ENCODE measurements at places on chromosomes 6 and 20.

DNA sequence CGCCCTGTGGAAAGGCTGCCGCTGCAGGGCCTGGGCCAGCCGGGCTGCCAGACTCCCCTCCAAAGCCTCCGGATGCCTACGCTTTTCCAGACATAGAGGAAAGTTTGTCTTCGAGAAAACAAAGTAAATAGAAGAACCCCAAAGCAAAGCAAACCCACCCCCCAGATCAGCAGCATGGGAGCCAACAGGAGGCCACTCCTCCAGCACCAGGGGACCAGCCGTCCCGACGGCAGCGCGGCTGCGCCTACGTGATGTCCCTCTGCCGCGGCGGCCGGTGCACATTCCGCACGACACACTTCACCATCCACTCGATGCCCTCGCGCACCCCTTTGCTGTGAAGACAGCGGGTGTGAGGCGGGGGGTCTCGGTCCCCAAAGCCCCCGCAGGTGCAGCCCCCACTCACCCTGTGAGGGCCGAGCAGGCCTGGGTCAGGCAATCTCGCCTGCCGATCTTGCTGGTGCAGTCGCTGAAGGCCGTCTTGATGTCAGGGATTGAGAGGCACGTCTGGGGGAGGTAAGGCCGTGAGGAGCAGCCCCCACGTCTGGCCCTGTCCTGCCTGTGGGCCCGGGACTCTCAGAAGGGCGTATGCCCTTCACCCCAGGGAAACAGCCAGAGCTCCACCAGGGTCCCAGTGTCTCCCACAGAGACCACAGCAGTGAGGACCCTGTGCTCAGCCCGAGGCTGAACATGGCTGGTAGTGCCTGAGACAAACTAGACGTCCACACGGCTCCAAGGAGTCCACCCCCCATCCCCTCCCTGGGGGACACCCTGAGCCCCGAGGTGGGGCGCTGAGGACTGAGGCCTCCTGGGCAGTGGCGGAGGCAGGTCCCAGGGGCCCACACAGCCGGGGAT lies 4.0 kb downstream of the TNFRSF6B start:
- no peak for DNase-seq

DNA sequence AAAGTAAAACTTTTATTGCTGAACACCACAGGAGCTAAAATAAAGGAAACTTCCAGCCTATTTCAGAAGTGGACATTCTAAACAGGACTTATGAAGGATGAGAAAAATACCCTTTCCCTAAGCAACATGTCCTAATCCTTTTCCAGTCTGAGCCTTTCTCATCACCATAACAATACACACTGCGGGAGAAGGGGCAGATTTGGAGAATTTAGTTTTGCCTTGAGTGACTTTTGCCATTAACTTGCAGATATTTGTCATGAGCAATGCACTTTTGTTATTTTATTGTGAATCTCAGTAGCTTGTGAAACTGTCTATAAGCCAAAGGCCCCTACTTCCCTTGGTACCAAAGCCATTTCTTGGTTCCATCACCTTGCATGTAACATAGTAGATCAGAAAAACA lies 53.0 kb upstream of the OLIG3 start:
- DNase-seq = no peak

DNA sequence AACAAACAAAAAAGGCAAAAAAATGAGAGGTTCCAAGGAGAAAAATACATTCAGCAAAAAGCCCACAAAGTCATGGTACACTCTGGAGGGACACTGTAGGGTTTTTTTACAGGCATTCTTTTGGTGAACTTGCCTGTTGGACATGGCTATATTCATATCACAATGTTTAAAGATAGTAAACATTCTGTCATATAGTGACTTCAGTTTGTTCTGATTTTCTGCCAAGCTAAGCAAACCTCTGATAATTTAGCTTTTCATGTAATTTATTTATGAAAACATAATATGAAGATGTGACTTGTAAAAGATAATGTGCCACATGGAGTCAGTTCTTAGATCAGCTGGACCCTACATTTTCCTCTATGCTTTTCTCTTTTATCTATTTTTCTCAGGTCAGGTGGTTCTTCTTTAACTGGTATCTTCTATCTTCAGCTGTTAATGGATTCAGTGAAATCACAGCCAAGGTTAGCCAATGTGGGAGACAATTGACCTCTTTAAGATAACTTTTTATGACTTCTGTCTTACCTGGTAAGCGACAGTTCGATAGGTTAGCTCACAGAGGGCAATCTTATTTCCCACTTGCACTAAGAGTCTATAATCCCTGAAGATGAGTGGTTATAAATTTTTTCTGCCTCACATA lies 87.9 kb downstream of the ADGRB3 start:
- DNase-seq = no peak

GRCh38 chr20:54377992-54378773 lies 97.2 kb upstream of the DOK5 start:
- no peak for DNase-seq

DNA sequence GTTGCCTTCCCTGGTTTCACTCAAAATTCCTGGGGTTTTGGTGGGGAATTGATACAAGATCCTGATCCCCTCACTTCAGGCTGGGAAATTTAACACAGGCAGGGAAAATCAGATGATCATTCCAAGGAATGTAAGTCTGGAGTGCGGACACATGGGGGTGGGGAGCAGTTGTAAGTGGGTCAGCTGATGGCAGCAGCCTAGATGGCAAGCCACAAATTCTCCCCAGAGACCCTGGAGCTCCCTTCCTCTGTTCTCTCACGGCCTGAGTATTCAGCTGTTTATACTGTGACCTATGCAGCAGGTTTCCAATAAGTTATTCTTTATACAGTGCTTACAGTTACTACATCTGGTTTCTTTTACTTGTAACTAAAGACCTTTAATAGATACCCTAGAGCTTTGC lies 144.9 kb downstream of the SH3BGRL2 start:
- DNase-seq = no peak

DNA sequence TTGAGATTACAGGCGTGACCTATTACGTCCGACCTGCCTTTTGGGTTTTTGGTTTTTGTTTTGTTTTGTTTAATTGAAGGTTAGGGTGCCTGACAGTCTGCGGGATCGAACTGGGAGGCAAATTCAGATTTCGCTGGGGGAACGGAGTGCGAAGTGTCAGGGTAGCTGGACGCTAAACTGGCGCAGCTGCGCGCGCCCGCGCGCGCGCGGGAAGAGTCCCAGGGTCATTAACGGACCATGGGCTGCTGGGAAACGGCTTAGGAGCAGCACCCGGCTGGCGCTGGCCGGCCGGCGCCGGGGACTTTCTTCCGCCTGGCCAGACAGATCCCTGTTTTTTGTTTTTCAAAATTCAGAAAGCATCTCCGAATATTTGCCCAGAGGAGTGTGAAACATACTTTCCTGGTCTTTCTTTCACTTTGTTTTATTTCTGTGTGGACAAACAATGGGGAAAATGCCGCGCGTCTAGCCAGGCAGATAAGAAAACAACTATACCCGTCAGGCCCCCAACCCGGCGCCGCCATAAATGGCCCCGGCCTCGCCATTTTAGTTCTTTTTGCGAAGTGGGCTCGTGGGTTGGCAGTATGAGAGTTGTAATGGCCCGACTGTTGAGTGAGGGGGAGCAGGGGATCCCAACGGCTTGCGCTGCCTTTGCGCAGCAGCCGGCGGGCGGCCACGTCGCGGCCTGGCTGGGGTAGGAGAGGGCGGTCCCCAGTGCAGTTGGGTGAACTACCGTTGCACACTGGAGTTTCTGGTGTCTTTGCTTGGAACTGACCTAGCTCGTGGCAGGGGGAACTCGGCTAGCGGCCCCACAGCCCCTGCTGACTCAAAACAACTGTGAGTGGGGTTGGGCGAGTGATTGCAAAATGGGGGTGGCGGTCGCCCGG lies 7.1 kb downstream of the HSPA1B start:
- peak; percentile 94 for DNase-seq

DNA sequence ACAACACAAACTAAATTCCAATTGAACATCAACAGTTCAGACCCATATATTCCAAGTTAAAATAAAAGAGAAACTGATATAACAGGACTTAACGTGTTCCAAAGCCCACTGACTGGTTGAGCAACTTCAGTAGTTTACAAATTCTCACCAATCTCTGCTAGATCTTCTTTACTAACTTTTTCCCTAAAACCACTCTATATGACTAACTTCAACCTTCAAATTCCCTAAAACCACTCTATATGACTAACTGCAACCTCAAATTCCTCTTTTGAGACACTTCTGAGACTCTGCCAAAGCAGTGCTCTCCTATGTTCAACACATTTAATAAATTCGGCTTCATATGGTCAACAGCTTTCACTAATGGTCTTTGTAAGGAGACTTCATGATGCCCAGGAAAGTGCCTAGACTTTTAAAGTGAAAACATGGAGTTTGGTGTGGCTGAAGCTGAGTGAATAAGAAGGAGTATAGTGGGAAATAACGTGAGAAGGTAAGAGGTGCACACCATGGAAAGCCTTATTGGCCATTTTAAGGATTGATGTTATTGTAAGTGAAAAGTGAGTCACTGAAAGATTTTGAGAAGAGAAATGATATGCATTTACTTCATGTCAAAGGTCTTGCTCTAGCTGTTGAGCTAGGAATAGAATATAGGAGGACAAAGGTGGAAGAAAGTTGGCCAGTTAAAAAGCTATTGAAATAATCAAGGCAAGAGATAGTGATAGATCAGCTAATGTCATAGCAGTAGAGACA lies 134.0 kb upstream of the HCRTR2 start:
- DNase-seq = no peak

- no peak for DNase-seq
These were observed 54.7 kb downstream of the ENPP1 start for GRCh38 chr6:131862476-131862875.

- DNase-seq = no peak
These were observed 24.2 kb upstream of the SIRPA start for GRCh38 chr20:1870792-1871550.

DNA sequence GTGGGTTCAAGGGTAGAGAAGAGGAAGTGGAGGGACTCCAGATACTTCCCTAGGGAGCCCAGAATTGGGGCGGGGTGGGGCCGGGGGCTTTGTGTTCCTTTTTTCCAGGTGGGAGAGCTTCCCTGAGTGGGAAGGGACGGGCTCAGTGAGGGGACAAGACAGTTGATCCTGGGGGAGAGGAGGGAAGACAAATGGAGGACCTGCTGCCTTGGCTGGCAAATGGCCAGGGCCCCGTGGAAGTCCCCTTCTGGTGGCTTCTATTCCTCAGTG lies 2.6 kb downstream of the CTSZ start:
- DNase-seq = no peak

- DNase-seq = no peak
These were observed 2.0 kb downstream of the EEF1E1 start for GRCh38 chr6:8100159-8100854.

DNA sequence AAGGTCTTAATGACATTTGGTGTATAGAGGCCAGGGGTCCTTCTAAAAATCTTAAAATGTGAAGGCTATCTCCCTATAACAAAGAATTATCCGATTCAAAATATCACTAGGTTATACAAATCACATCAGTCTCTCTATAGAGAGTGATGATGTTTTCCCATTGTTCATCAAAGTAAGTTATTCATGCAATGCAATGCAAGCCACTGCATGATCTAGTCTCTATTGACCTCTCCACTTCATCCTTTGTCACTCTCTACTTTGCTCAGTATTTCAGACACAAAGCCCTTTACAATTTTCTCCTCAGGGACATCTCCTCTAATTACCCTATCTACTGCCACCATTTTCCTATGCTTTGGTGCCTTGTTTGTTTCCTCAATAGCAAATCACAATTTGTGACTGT lies 628.0 kb downstream of the HTR1B start:
- no peak for DNase-seq

DNA sequence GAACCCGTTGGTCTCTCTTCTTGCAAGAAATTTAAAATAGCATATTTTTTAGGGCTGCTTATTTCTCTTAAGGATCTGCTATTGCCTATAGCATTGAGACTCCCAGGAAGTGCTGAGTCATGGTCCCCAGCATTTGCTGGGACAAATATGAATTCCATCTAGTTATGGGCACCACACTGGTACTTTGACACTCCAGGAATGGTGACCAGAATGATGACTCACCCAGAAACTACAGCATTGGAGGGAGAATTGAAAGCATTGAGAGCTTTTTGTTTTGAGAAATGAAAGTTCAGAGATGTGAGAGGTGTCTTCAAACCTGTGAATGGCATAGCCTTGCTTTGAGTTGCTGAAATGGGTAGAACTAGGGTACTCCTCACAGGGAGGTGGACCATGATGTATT lies 699.7 kb downstream of the DHX35 start:
- no peak for DNase-seq

DNA sequence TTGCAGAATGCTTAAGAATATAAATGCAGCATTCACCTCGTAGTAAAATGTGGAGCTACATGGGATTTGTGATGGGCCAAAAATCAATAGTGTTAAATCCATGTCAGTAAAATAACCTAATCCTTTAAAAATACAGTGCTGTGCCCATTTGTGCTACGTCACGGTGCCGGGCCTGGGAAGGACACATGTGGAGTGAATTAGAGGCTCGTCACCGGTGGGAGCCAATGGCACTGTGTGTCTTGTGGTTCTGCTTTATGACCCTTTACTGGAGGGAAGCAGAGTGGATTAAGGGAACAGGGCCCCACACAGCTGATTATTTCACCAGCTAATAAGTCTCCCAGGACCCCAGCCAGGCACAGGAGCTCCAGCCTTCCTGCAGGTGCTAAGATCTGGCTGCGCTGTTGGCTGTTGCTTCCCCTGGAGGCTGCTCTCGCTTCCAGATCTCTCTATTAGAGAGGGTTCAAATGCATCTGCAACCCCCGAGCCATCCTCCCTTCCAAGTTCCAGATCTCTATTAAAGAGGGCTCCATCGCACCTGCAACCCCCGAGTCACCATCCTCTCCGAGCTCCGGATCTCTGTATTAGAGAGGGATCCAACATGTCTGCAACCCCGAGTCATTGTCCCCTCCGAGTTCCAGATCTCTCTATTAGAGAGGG lies 405.8 kb downstream of the CDH4 start:
- no peak for DNase-seq
